ENCODE measurements at places on chromosomes 3 and 15.

DNA sequence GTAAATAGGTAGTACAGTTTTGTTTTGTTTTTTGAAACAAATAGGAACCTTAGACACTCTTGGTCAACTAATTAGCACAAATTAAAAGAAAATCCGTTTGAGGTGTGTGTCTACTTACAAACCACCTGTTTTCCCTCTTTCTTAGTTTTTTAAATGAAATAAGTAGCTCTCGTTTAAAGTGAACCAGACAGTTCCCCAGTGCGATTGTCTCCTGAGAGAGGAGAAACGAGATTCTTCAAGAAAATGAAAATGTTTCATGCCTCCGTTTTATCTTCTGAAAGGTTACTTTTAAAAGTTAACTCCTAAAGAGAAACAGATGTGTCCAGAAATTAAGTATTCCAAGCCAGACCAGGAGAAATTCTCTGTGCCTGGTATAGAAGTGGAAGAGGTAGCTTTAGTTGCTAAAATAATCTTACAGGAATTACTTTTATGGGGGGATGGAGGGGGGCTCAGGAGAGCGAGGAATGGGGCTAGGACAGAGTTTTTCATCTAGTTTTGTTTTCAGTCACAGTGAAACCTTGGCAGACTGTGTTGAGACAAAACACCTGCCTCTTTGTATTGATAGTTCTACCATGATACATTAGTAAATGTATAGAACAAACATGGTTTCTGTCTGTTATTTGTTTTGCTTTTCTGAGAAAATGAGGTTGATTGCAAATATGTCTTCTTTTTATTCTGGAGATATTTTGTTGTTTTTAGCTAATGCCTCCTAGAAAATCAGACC, 155.1 kb upstream of the CNTN4 start:
- no peak for DNase-seq

GRCh38 chr3:31004025-31004678, 109.7 kb upstream of the GADL1 start:
- peak; percentile 48 for DNase-seq

GRCh38 chr15:82177291-82178010, 85.1 kb downstream of the EFL1 start:
- DNase-seq: no peak

GRCh38 chr15:48437178-48437577, 105.9 kb downstream of the DUT start:
- DNase-seq: no peak

DNA sequence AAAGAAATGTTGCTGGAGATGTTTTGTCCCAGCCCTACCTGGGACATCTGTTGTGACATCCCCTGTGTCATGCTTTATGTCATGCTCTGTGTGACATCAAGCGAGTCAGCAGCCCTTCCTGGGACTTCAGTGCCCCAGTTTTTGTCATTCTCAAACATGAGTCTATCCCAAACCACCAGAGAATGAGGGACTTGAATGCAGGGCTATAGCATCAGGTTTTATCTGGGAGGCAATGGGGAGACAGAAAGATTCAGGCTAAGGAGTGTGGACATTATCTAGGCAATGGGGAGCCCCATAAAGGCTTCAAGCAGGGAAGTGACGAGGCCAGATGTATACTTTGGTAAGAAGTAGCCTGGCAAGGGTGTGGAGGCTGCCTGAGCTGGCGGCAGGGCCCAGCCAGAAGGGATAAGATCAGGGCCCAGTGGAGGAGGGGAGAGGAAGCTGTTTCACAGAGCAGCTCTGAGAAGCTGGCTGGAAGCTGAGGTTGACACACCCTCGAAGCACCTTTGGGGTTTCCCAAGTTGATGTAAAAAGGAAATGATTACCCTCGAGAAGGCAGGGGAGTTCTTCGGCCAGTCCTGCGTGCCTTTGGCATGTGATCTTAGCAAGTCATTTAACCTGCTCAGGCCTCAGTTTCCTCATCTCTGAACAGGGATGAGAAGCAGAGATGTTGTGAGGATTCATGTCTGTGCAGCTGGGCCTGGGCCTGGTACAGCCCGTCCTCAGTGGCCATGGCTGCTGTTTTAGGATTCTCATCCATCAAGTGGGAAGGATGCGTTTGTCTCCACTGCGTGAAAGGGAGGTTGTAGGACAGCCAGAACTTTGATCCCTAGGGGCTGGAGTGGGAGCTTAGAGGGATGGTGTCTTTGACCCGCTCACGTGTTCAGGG, 34.3 kb downstream of the IRAK2 start:
- peak; percentile 84 for DNase-seq

DNA sequence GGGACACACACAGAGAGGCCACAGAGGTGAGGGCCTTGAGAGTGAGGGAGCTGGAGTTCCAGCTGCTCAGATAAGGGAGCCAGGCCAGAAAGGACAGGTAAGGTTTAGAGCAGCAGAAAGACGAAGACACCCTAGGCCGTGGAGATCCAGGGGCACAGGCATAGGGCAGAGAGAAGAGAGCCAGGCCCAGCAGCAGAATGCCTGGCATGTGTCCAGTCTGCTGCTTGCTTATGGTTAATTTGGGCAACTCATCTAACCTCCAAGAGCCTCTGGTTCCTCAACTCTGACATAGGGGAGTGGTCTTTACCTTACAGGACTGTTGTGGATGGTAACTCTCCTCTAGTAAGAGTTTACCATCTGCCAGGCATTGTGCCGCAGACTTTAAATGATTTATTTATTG, 35.9 kb downstream of the STARD5 start:
- no peak for DNase-seq

GRCh38 chr3:190096345-190096744, 24.4 kb downstream of the P3H2 start:
- no peak for DNase-seq

GRCh38 chr15:48966595-48967301, 3.0 kb upstream of the SHC4 start:
- DNase-seq: no peak

- DNase-seq: no peak
These were observed 524.7 kb upstream of the MCTP2 start for GRCh38 chr15:93706495-93707292.

GRCh38 chr3:185856652-185857051, 31.8 kb upstream of the IGF2BP2 start:
- no peak for DNase-seq

DNA sequence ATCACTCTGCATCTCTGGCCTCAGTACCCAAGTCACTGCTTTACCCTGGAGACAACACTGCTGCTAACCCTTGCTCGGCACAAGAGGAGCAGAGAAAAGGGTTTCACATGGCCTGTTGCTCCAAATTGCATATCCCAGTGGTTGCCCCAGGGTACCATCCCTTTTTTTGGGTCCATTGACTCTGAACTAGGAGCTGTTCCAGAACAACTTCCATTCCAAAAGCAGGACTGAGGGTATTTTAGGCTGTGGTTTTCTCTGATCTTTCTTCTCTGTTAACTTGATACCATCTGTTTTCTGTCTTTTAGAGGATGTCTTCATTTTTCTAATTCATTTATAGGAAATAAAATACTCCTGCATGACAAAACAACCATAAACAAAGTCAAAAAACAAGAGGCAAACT, 17.3 kb upstream of the RYK start:
- DNase-seq: no peak

DNA sequence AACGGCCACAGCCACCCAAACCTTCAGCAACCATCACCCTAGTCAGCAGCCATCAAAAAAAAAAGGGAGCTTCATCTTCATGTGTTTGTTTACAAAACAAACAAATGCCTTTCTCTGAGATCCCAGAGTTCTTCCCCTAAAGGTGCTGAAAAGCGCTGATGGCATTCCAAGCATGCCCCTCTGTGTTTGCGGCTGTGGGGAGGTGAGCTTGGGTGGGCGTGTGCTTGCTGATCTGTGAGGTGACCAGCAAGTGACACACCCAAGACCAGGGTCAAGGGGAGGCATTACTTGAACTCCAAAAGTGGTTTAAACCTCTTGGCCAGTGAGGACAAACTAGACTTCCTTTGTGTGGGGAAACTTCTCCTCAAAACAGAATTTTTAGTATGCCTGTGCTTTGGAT, 81.5 kb downstream of the DHX36 start:
- no peak for DNase-seq

- no peak for DNase-seq
These were observed 36.9 kb upstream of the FSIP1 start for GRCh38 chr15:39819533-39819932.

DNA sequence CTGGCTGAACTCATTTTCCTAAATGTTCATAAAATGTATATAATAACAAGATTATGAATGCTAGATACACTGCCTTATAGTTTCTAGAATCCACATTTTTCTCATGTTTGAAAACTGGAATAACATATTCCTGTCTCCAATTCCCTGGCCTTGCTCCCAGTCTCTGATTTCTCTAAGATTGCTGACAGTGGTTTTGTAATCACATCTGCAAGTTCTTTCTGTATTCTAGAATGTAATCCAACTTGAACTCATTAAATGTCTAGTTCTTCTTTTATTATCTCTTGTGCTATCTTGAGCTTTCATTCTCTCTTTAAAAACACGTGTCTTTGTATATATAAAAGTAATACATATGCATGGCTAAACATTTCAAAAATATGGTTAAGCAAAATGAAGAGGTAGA, 215.2 kb upstream of the ADAMTS9 start:
- no peak for DNase-seq

DNA sequence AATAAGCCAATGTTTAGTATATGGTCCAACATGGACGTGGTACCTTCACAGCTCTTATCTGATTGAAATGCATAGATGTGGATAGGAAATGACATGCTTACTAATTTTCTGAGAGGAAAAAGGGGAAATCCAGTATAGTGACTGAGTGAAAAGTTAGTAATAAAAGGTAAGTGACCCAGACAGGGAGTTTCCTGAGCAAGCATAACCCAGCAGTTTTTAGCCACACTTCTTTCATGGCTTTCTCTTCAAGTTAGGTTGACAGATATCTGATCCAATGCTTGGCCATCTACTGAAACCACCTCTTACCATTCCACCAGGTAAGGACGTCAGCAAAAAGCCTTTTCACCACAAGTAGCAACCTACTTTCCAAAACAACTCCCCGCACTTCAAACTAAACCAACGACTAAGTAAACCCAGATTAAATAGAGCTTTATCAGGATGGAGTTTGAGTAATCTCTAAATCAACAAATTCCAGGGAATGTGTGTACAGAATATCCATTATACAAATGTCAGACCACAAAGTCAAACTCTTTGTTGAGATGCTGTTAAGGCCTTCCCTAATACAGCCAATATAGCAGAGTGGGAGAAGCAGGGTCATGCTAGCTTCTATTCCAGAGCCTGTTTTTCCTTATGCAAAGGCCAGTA, 329.7 kb downstream of the RORA start:
- DNase-seq: no peak

GRCh38 chr15:69012761-69013364, 1.6 kb upstream of the NOX5 start:
- no peak for DNase-seq

- no peak for DNase-seq
These were observed 13.2 kb downstream of the EPHB3 start for GRCh38 chr3:184574515-184575417.

DNA sequence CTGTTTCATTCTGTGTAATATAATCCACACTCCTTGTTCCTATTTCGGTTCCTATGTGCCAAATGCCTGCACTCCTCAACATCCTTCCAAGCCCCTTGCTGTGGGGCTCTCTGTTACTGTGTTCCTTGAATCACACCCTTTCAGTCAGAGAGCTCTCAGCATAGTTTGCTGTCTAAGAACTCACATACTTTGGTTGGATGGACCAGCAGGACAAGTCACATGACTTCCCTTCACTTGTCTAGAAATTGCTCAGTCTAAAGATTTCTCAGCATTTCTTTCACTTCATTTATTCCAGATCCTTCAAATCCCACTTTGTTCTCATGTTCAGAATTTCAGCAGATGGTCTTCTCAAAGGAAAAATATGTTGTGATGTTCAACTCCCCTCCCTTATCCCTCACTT, 203.5 kb upstream of the PFN2 start:
- no peak for DNase-seq

- peak; percentile 42 for DNase-seq
These were observed 30.2 kb downstream of the RPLP1 start for GRCh38 chr15:69482686-69483256.

DNA sequence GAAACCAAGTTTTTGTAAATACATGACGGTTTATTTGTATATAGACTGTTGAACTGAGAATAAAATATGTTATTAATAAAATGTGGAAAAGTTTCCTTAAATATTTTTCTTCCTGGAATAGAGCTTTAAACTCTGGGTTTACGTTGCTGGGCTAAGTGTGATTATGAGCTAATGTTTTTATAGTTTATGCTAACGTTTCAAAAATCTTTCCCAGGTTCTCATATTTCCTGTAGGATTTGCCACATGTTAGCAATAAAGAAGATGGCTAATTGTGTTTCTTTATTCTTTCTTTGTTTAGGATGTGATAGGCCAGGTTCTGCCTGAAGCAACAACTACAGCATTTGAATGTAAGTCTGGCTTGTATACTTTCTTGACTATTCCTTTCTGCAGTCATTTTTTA, 7.2 kb downstream of the MAP2K5 start:
- DNase-seq: no peak

DNA sequence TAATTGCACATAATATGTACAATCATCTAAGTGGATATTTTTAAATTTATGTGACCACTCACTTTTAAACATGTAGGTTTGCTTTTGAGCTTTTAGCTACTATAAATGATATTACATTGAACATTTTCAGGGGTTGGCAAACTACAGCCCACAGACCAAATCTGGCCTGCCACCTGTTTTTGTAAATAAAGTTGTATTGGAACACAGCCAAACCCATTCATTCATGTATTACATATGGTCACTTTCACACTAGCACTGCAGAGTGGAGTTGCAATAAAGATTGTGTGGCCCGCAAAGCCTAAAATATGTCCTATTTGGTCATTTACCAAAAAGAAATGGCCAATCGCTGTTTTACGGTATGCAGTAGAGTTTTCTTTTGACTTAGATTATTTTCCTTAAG, 21.2 kb downstream of the CMTM7 start:
- no peak for DNase-seq

GRCh38 chr15:38860253-38860652, 295.6 kb upstream of the RASGRP1 start:
- no peak for DNase-seq

DNA sequence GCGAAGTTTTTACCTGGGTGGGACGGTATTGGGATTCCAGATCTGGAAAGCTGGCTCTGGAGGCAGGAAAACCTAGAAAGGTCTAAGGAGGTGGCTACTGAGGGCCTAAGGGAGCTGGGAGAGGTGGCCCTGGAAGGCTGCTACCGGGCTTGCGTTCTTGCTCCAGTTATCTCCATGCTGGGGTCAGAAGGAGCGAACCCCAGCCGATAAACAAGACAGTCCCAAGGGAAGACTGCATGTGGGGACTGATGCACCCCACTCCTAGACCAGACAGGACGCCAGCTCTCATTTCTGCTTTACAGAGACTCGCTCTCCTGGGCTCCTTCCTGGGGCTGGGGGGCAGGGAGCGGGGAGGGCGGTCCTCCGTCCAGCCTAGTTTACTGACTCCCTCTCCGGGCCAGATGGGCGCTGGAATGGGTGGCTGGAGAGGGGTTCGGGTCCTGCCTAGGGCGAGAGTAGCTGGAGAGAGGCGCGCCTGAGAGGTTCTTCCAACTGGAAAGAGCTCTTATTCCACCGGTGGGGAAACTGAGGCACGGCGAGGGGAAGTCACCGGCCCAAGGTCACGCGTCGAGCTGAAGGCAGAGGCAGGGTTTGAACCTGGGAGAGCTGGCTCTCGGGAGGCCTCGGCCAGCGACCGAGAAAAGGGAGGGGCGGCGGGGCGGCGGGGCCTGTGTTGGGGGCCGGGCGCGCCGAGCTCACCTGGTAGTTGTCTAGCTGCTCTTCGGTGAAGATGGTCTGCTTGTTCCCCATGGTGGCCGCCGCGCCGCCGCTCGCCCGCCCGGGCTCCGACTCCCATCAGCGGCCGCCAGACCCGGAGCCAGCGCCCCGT, 565 bp downstream of the CIB2 start:
- peak; percentile 73 for DNase-seq

GRCh38 chr15:40053831-40054604, 15.0 kb upstream of the SRP14 start:
- no peak for DNase-seq

Data from RWPE2 (cell line).